ENCODE measurements at places on chromosomes 7 and 10. TPM values are rescaled to one million over a fixed set of nuclear protein-coding genes. Genes with fewer than 3 reads are reported as not detected.

GRCh38 chr10:119350502-119351097 is 143.2 kb downstream of the GRK5 start:
- no peak for DNase-seq

DNA sequence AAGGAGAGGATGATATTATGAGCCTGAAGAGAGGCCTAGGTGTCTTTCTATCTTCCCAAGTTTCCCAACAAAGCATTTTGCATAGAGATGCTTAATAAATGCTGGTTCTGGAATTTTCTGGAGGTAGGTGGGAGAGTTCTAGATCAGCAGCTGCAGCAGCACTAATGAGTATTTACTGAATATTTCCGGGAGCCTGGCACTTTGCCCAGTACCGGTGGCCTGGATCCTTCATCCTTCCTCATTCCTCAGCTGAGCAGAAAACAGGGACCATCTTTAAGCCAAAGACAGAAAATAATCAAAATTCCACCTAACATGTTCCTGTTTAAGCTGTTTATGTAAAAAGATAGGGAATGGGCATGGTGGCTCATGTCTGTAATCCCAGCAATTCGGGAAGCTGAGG is 813.2 kb upstream of the AUTS2 start:
- no peak for DNase-seq

DNA sequence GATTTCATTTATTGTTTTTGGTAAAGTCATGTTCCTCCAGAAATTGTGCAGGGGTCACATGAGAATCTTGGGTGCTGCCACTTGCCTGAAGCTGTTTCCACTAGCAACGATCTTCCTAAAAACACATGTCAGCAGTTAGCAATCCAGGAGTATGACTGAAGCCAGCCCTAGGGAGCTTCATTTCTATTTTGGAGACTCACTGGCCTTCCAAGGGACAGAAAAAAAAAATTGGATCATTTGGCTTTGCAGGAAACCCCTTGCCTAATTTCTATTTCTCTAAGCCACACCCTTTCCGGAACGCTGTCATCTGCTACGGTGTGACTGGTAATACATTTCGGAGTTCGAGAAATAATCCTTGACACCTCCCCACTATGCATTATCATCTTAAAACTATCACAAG is 204.7 kb downstream of the TAX1BP1 start:
- no peak for DNase-seq

- DNase-seq: no peak
Observed at GRCh38 chr7:157357129-157358040, 20.6 kb downstream of the DNAJB6 start.

DNA sequence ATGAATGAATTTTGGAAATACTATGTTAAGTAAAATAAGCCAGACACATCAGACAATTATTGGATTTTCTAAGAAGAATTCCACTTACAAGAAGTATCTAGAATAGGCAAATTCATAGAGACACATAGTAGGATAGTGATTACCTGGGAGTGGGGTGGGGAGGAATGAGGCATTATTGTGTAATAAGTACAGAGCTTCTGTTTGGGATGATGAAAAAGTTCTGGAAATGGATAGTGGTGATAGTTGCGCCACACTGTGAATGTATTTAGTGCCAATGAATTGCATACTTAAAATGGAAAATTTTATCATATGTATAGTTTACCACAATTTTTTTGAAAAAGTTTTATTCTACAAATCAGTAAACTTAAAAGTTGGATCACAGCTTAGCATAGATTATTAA is 297.2 kb upstream of the KAT6B start:
- no peak for DNase-seq

GRCh38 chr10:48399056-48399541 is 92.6 kb downstream of the MAPK8 start:
- DNase-seq: no peak

DNA sequence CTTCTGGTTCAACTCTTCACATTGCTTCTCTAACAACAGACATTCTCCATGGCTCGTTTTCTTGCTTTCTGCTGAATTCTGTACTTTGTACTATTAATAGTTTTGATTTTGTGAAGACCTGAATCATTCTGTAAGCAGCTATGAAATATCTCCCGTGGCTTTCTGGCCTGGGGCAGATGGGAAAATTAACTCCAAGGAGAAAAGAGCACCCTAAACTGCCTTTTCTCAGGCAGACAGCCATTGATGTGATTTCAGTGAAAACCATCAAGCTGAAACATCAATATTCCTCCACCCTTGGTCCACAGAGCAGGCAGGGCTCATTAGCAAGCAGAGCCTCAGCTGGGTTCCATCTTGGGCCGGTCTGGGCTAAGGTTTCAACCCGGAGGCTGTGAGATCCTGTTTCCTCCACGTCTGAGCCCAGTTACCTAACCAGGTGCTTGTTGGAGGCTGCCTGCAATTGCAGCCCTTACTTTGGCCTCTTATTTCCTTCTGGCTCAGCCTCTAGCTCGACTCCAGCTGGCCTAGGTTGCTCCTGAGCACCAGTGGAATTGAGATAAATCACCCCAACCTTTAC is 21.1 kb upstream of the EZH2 start:
- DNase-seq: no peak

- DNase-seq: no peak
Observed at GRCh38 chr10:48523820-48524758, 80.8 kb downstream of the ARHGAP22 start.

GRCh38 chr7:30178748-30179436 is 44.1 kb downstream of the MTURN start:
- DNase-seq: no peak

- DNase-seq: no peak
Observed at GRCh38 chr7:43439631-43440401, 143.1 kb upstream of the STK17A start.

DNA sequence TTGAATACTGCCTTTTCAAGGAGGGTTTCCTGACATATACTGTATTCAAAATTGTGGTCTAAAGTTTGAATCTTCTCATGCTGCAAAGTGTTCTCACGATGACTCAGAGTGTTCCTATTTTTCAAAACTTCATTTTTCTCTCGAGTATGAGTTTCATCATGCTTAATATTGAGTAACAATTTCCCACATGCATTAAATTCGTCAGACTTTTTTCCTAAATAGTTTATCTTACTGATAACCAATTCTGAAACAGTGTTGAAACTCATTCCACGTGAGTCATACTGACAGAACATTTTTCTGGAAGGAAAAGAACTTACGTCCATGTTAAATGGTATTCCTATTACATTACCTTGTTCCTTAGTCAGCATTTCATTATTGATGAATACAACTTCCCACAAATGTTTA is 44.1 kb downstream of the ZNF33B start:
- no peak for DNase-seq

- no peak for DNase-seq
Observed at GRCh38 chr7:1689311-1689710, 19.2 kb downstream of the ELFN1 start.

- DNase-seq: no peak
Observed at GRCh38 chr10:110059925-110060324, 52.1 kb downstream of the ADD3 start.

GRCh38 chr10:114538181-114538906 is 119.7 kb downstream of the ABLIM1 start:
- no peak for DNase-seq

DNA sequence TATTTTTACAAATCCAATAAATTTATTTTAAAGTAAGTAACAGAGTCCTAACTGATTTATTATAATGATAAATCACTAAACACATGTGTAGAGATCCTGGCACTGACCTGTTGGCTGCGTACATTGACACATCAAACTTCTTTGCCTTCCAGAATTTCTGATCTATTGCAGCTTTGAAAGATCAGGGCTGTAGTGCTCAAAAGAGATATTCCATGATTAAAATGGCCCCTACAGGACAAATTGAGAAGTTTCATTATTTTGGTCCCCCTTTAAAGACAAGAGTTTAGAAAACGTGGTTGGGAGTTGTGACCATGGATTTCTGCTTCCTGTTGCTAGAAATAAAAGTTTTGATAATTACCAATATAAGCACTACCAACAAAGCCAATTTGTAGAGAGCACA is 87.7 kb upstream of the PDK4 start:
- peak; percentile 62 for DNase-seq

- no peak for DNase-seq
Observed at GRCh38 chr7:143245123-143245522, 18.1 kb upstream of the GSTK1 start.

DNA sequence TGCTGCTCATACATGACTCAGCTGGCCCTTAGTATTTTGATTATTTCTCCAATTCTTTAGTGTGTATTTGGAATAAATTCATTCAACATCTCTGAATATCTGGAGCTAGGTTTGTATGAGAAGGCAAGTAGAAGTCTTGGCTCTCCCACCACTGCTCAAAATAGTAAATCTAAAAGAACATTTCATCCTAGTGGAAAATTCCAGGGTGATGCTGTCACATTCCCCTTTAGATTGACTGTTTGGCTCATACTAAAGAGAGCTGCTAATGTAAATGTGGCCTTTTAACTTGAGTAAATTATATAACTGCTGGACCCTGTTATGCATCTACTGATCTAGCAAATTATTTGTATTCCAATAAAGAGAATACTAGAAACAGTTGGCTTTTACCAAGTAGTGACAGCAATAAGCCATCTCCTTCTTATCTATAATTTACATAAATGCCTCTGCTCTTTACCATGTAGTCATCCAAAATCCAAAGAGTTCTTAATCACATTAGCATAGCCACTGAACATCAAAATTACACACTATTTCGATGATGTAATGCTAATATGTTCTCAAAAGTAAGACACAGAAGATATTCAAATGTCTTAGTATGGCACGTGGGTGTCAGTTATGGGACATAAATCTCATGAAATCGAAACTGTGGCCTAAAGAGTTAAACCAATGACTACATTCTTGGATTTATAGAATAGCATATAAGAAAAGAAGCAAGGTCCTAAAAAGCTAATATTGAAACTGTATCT is 86.9 kb upstream of the KCND2 start:
- DNase-seq: no peak

- no peak for DNase-seq
Observed at GRCh38 chr10:60400366-60400765, 10.7 kb upstream of the ANK3 start.

- no peak for DNase-seq
Observed at GRCh38 chr10:3786295-3787015, 1.4 kb upstream of the KLF6 start.

- DNase-seq: no peak
Observed at GRCh38 chr10:118042827-118043242, 3.9 kb downstream of the RAB11FIP2 start.

DNA sequence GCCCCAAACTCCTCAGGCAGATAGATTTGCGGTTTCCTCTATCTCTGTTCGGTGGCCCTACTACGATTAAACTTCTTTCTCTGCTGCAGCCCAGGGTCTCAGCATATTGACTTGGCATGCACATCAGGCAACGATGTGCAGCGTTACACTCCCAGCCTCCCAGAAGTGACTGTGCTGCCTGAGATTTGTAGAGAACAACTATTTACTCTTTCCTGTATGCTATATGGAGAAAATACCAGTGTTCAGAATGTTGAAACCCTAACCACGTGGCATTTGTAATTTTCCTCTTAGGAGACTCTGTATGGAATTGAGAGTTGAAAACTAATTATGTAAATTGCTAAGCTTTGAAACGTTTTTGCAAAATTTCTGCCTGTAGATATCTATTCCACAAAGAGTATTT is 50.9 kb downstream of the GNAI1 start:
- DNase-seq: no peak

- no peak for DNase-seq
Observed at GRCh38 chr10:109358325-109358724, 565.0 kb downstream of the XPNPEP1 start.

- DNase-seq: no peak
Observed at GRCh38 chr7:156257904-156258303, 382.7 kb upstream of the RNF32 start.

DNA sequence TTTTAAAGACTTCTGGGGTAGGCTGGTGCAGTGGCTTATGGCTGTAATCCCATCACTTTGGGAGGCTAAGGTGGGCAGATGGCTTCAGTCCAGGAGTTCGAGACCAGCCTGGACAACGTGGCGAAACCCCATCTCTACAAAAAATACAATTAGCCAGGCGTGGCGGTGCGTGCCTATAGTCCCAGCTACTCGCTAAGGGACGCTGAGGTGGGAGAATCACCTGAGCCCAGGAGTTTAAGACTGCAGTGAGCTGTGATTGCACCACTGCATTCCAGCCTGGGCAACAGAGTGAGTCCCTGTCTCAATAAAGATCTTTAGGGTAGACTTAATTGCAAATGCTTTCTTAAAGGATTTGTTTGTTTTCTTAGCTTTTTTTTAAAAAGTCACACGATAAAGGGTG is 29.3 kb downstream of the PTPN12 start:
- no peak for DNase-seq

DNA sequence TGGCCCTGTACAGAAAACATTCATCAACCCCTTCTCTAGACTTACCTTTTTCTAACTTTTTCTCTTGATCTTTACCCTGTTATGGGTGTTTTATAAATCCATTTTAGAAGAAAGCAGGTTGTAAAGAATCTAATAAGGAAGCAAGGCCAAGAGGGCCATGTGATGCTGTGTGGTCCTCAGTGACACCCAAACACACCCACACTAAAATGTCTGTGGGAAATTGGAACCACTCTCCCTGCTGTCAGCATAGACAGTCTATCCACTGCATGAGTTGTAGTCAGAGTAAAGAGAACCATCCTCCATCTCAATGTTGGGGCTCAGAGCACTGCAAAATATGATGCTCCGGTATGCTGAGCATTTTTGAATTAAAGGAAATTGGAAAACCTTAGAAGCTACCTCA is 235.5 kb downstream of the SKIDA1 start:
- no peak for DNase-seq

DNA sequence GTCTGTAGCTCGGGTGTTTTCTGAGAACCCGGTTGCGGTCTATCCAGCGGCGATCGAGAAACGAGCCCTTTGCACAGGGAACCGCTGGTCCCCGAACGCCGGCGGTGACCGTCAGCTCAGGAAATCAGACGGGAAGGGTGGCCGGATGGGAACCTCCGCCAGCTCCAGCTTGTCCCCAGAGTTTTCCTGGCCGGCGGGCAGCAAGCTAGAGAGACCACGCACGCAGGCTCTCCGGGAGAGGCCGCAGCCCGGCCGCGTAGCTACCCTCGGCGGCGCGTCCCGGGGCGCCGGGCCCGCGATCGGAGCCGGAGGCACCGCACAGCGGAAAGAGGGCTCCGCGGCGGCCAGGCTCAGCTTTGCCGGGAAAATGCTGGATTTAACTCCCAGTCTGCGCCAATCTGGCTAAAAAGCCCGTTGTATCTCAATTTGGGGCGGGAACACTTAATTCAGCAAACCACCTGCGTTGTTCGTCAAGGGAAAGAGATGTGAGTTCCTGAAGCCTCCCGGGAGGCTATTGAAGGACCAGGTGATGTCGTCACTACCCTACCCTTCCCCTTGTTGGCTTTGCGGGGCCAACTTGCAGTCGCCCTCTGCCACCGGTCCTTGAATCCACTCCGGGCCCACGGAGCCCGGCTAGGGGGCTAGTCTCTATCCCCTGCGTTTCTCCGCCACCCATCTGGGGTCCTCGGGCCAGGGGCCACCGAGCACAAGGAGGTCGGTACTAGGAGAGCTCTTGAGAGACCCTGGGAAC is 859 bp upstream of the CH25H start:
- DNase-seq: peak; percentile 40

- no peak for DNase-seq
Observed at GRCh38 chr7:122674502-122674901, 24.4 kb downstream of the RNF133 start.

IKZF5 gene
- 27.5 TPM for polyA plus RNA-seq

PDZD7 gene
- polyA plus RNA-seq: 3.3 TPM

MMP21 gene
- 0.30 TPM for polyA plus RNA-seq

C7orf25 gene
- 9.5 TPM for polyA plus RNA-seq

OR2A5 gene
- polyA plus RNA-seq: 0.18 TPM

PRF1 gene
- polyA plus RNA-seq: 0.20 TPM

ITPRID1 gene
- polyA plus RNA-seq: not detected

Data from left kidney (tissue), 8 donors.